ENCODE measurements at places on chromosomes 5 and 9.

DNA sequence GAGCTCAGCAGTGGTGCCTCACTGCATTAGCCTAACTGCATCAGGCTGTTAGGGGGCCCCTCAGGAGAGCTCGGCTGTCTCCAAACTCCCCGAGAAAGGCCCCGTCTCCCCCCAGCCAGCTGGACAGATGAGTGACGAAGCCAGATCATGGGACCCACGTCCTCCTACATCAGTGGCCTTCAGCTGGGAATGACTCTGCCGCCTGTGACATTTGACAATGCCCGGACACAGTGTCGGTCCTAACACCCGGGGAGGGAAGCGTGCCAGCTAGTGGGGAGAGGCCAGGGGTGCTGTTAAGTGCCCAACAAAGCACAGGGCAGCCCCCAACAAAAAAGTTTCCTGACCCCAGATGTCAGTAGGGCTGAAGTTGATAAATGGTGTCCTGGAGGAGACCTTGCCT is 375.2 kb upstream of the IRX2 start:
- no peak for DNase-seq

DNA sequence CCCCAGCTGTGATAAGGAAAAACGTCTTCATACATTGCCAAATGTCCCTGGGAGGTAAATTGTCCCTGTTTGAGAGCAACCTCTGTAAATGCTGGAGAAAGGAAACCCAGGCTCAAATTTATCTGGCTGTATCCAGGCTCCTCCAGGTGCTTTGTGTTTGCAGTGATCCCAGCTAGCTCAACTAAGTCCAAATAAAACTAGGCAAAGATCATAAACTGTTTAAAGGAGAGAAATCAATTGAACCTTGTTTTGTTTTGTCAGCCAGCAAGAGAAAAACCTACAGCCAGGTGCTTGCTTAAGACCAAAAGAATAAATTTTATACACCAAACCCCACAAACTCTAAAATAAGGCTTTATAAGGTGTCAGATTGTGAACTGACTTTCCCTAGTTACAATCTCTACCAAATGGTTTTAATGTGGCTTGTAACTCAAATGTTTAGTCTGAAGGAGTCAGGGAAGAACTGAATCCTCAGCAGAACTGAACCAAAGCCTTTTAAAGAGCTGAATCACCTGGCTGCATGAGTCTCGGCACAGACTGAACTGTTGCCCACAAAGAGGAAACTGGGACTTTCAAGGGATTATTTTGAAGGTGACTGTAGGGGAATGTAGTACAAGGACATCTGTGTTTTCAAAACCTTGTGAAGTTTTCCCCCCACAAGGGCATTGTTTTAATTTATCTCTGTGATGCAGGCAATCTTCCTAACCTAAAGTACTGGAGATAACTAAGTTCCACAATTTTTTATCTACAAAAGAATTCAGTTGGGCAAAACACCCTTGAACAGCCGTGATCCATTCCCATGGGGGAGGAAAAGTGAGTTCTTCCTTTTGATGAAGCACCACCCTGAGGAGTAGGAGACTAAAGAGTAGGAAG is 201.7 kb upstream of the TARS1 start:
- DNase-seq: no peak

- no peak for DNase-seq
Measured at GRCh38 chr9:15420796-15421195, 1.9 kb upstream of the SNAPC3 start.

DNA sequence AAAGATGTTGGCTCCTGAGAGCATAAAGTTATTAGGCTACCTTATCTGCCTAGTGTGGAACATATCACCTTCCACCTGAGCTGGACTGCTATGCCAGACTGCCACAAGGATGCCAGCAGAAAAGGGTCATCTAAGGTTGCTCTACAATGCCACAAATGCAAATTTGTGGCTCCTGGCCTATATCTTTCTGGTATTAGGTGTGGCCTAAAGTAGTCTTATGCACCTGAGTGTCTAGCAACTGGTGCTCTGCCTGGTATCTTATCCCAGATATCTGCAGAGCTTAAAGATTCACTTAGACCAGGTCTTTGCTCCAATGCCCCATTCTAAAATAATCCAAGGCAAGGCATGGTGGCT is 34.7 kb downstream of the DTWD2 start:
- DNase-seq: no peak

DNA sequence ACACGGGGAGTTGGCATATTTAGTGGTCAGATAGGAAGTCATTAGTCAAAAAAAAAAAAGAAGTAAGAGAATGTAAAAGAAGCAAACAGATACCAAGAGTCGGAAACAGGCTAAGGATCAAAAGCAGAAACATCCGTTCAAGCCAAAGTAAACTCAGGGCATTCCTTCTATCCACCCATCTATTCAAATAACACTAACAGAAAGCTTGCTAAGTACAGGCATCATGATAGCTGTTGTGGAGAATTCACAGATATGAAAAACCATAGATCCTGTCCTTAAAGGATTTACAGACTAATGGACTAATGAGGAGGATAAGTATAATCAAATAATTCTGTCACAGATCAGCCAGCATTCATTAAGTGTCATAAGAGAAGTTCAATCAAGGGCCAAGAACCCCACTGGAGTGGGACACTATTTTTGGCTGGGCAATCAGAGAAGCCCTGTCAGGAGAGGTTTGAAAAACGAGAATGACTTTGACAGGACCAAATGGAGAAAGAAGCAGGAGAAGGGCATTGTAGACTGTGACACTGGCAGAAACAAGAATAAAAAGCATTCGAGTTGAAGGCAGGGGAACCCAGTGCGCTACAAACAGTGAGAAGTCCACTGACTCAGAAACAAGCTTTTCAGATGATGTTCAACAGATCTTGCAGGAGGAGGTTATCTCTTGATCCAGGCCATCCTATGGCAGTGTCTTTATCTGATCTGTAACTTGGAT is 154.2 kb upstream of the TSLP start:
- DNase-seq: no peak

DNA sequence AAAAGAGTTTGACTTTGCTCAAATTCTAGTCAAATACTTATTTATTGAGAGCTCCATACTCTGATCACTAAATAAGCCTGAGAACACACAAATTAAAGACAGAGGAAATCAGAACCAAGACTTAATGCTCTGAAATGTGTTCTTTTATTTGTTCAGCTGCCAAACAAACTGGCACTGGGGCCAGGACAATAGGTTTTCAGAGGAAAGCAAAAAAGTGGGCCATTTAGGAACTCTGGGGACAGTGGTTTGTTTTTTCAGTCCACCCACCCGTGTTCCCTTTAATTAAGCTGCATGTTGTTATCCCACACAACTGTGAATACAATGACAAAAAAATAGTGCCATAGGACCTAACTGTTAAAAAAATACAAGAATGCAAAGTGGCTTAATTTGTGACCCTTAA is 95.4 kb upstream of the RETREG1 start:
- DNase-seq: no peak

DNA sequence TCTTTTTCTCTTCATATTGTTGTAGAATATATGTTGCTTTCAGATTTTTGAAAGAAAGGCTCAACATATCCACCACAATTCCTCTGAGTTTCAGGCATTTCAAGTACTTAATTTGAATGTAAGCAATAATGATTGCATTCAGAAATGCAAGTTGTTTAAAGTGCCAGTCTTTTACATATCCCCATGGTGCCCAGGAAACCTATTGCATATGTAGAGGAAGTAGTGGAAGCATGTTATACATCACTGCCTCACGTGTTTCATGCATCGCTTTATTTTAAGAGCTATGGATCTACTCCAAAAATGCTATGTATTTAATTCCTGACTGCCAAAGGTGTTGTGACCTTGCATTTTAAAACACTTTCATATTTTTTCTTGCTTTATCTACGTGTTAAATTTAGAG is 28.1 kb downstream of the CPEB4 start:
- no peak for DNase-seq

DNA sequence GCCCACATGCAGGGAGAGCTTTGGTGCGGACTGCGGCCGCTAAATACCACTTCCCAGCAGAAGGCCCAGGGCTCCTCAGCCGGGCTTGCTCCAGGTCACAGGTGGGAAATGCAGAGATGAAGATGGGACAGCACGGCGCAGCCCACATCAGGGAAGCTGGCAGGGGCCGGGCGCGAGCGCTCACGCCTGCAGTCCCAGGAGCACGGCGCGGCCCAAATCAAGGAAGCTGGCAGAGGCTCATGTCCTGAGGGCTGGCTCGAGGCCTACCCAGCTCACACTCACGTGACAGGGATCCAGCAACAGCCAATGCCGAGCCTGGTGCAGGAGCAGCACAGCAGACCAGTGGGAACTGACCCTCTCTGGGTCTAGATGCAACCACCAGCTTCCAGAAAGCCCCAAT is 16.3 kb downstream of the LPCAT1 start:
- no peak for DNase-seq

- no peak for DNase-seq
Measured at GRCh38 chr9:70569070-70569772, 154.8 kb upstream of the KLF9 start.

GRCh38 chr9:79641070-79641469 is 69.3 kb downstream of the TLE4 start:
- DNase-seq: no peak

DNA sequence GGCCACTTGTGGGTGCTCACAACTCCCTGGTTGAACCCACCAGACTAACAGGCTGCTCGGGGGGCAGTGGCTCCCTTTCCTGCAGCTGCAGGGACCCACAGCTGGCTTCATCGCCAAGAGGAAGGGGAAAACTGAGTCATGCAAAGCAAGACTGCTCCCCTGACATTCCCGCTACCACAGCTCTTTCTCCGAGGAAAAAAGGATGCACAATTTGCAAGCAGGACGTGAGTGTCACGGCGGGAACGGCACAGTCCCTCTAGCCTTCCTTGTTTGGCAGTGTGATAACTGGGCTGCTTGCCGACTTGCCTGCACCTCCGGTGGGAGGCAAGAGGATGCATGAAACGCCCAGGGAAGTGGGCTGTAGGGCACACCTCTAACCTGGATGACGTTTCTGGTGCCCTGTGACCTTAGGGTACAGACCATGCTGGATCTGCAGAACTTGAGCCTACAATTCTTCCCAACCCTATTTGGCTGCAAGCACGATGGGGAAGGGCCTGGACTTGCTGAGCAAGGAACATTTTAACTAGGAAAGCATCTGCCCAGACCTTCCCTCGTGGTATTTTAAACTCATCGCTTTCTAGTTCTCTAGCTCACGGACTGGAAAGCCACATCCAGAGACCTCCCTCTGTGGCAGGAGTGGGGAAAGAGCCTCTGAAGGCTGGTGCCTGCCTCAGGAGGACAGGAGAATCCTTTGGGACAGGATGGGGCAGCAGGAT is 7.8 kb downstream of the SH3PXD2B start:
- DNase-seq: no peak

GRCh38 chr5:103674739-103675138 is 112.2 kb upstream of the NUDT12 start:
- DNase-seq: no peak

DNA sequence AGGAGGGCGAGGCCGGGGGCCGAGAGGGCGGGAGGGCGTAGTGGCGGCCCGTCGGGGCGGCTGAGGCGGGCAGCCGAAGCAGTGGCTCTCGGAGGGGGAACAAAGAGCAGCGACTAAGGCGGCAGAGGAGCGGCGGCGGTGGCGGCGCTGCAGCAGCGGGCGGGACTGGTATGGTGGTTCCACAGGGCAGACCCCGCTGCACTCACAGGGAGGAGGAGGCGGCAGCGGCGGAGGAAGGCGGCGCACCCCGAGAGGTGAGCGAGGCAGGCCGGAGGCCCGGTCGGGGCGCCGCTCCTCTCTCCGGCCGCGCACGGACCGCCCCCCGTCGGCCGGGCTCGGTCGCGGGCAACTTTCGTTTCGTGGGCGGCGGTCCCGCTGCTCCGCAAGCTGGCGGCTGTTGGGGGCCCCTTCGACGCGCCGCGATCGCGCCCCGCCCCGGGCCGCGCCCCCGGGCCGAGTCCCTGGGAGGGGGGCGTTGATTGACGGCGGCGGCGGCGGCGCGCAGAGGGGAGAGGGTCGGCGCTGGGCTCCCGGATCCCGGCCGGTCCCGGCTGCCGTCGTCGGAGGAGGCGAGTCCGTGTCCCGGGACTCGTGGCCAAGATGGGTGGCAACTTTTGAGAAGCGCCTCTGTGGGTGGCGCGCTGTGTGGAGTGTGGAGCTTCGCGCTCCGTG is 467 bp downstream of the CNOT6 start:
- peak; percentile 39 for DNase-seq

DNA sequence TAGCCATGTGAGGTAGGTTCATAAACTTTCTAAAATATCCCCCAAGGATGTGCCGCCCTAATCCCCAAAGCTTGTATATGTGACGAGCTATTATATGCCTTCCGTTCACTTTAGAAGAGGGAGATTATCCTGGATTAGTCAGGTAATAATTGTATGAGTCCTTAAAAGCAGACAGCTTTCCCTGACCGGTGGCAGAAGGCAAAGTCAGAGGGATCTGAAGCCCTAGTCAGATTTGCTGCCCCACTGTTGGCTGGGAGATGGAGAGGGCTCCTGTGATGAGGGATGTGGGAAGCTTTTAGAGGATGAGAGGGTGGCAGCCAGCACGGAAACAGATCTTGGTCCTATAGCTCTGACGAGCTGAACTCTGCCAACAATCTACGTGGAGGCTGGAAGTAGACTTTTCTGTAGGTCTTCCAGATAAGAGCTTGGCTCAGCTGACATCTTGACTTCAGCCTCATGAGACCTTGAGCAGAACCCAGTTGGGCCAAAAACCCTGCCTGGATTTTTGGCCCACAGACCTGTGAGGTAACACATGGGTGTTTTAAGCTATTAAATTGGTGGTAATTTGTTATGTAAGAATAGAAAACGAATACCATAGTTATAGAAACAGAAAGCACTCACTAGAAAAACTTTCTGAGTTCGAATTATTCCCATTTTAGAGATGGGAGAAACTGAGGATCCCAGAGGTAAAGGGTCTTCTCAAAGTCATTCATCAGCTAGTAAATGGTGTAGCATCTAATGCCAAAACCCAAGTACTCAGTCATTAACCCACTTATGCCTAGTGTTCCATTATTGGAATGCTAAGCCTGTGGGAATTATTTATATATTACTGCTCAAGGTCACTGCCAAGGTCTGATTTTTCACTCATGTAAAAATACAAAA is 48.9 kb downstream of the SH3PXD2B start:
- no peak for DNase-seq

- no peak for DNase-seq
Measured at GRCh38 chr9:125690679-125691078, 16.3 kb downstream of the MAPKAP1 start.

DNA sequence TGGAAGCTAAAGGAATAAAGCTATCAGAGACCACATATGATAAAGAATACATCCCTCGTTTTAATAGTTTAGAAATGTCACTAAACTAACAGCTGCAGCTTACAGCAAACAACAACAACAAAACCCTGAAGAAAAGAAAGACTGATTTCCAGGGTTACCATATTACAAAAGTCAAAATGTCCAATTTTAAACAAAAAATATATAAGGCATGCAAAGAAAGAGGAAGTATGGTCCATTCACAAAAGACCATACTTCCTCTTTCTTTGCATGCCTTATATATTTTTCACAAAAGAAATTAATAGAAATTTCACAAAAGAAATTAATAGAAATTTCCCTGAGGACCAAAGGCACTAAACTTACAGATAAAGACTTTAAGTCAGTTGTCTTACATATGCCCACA is 354.2 kb downstream of the ARL15 start:
- DNase-seq: no peak

DNA sequence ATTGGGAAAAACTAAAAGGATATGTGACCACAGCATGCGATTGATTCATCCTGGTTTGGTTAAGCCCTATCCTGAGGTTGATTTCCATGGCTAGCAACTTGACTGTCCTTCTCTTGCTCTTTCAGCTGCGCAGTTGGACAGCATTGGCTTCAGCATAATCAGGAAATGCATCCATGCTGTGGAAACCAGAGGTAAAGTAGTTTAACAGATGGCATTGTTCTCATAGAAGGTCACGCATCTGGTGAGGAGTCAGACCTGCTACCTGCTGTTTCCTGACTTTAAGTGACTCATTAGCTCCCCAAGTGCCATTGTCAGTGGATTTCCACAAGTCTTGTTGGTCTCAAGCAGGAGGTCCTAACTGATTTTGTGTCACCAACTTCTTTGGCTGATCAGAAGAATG is 266.9 kb downstream of the ARHGAP26 start:
- DNase-seq: no peak

Data from neuronal stem cell (in vitro differentiated cells).